ENCODE measurements at places on chromosomes 1 and 21. TPM values are rescaled to one million over a fixed set of nuclear protein-coding genes. Genes with fewer than 3 reads are reported as not detected.
A peak's percentile ranks its signal among the peaks of the same experiment; 100 is the strongest.

GRCh38 chr1:66275083-66275482 is 258.9 kb upstream of the SGIP1 start:
- no peak for DNase-seq

- DNase-seq, result no peak
These were observed 5.1 kb downstream of the ZNF692 start for GRCh38 chr1:248853663-248854375.

GRCh38 chr1:15148475-15148874 is 5.1 kb upstream of the TMEM51 start:
- DNase-seq, result no peak

GRCh38 chr1:33096363-33097005 is 15.5 kb downstream of the AZIN2 start:
- no peak for DNase-seq

DNA sequence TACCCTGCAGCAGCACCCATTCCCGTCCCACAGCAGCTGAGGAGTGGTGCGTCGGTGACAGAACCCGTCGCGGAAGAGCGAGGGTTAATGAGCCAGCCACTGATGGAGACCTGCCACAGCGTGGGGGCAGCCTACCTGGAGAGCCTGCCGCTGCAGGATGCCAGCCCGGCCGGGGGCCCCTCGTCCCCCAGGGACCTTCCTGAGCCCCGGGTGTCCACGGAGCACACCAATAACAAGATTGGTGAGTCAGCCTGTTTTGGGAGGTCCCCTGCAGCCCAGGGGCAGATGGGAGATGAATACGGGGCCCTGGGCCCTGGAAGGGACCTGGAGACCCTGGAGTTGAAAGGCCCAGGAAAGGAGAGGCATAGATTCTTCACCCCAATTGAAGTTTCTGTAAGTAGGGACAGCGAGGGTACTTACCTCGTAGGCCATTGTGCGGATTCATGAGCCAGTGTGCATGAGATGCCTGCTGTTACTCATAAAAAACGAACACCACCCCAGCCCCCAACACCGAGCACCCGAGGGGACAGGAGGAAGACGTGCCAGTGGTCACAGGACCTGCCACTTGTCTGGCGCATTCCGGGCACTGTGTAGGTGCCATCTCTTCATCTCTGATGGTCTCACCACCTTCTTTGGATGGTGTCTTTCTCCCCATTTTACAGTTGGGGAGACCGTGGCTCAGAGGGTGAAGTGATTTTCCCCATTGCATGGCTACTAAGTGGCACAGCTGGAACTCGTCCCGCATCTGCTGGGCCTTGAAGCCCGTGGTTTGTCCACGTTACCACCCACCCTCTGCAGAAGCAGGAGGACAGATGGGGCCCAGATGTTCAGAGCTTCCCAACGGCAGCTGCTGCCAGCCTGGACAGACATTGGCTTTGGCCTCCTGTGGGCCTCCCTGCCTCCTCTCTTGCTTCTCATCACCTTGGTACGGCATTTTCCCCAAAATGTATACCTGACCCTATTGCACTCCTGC is 28.3 kb upstream of the TNFRSF1B start:
- no peak for DNase-seq

- DNase-seq, result no peak
These were observed 418 bp downstream of the IFI44L start for GRCh38 chr1:78620666-78621065.

ZNF683 gene
- not detected for polyA plus RNA-seq

DNA sequence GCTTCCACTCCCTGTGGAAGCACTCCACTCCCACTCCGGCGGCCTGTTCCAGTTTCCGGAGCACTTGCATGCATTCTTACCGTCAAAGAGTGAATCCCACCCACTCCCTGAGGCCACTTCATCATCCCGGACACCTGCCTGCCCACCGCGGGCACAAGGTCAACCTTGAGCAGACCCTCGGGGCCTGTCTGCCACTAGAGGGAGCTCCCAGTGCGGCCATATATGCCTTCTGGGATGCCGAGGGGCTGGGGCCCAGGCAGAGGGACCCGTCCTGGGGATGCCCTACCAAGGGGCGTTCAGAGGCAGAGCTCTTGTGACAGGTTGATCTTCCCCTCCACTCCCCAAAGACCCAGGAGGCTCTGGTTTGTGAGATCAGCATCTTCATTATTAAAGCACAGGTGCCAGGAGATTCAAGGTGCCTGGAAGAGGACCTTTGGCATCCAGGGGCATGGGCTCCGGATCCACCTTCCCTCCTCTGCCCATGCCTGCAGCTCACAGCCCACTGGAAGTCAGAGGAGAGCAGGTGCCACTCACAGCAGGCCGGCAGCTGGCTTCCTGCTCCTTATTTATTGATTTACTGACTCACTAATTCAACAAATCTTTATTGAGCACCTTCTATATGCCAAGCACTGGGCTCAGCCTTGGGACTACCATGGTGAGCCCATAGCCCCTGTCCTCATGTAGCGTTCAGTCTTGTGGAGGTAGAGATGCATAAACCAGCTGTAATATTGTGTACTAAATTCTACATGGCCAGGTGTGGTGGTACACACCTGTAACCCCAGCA is 47.3 kb downstream of the UBIAD1 start:
- no peak for DNase-seq

- DNase-seq, result no peak
These were observed 2.1 kb downstream of the ADGRL2 start for GRCh38 chr1:81802707-81803430.

FAM163A gene
- polyA plus RNA-seq, result not detected

DNA sequence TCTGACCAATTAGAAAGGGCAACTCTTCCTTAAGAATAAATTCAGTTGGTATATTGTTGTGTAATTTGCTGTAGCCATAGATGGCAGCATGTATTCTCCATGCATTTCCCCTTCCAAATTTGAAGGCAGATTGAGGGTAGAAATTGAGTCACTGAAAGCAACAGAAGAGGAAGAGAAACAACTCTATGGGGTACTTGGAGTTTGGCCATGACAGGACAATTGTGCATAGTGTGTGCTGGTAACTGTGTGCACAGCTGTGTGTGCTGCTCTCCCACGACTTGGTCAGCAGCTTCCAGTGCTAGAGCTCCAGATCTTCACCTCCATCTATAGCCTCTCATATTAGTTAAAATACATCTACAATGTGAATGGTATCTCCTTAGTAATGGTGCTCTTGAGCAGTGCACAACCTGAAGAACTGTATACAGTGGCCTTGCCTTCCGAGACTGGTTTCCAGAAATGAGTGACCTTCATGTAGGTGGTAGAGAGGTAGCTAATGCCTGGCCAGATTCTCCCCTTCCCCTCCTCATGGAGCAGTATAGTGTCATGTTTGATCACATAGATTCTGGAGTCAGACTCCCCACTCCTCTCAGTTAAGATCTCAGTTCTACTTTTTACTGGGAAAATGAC is 882 bp upstream of the FCAMR start:
- DNase-seq, result peak; percentile 66

GRCh38 chr1:39214021-39214713 is 9.7 kb downstream of the MACF1 start:
- no peak for DNase-seq

GRCh38 chr1:171931752-171932151 is 90.5 kb downstream of the DNM3 start:
- no peak for DNase-seq

DNA sequence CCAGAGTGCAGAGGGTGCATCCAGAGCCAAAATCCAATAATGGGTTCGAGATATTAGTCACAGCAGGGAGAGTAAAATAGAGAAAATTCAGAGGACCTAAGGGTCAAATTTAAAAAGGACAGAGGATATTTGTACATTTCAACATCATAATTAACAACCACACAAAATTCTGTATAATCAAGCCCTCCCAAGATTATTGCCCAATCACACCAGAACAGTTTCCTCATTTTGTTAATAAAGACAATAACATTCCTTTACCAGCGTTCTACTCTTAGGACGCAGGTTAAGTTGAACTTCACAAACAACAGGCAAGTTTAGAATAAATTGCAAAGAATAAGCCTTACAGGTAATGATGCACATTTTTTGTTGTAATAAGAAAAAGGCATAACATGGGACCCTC is 462.8 kb downstream of the PTPRC start:
- DNase-seq, result no peak

GRCh38 chr1:193411215-193411614 is 224.8 kb upstream of the B3GALT2 start:
- DNase-seq, result no peak

DNA sequence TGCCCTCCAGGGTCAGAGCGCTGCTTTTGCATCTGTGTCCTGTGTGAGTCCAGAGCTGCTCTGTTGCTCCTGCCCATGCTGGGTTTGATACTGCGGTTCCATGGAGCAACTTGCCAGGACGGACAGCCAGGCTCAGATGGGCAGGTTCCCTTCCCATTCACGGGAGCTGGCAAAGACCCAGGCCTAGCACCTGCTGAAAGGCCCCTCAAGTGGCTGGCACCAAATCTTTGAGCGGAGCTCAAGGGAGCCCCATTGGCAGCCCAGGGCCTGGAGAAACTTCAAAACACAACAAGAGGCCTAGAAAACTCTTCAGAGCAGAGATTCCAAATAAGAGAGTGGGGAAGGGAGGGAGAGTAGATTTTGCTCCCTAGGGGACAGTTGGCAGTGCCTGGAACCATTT is 97.2 kb downstream of the ACTL8 start:
- DNase-seq, result no peak

DNA sequence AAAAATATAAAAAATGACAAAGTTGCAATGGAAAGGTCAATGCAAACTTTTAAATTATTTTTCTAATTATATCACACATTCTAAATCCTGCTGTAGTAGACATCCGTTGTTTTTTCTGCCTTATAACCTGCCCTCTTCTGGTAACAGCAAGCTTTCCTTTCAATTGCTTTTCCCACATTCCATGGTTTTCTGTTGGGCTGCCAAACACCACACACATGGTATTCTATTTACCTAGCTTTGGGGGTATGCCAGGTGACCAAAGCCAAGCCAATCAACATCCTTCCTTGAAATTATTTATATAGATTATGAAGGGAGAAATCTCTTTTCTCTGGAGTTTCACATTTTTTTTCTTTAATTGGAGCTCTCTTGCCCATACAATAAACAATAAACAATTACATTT is 3.4 kb upstream of the LAMC1 start:
- no peak for DNase-seq

DNA sequence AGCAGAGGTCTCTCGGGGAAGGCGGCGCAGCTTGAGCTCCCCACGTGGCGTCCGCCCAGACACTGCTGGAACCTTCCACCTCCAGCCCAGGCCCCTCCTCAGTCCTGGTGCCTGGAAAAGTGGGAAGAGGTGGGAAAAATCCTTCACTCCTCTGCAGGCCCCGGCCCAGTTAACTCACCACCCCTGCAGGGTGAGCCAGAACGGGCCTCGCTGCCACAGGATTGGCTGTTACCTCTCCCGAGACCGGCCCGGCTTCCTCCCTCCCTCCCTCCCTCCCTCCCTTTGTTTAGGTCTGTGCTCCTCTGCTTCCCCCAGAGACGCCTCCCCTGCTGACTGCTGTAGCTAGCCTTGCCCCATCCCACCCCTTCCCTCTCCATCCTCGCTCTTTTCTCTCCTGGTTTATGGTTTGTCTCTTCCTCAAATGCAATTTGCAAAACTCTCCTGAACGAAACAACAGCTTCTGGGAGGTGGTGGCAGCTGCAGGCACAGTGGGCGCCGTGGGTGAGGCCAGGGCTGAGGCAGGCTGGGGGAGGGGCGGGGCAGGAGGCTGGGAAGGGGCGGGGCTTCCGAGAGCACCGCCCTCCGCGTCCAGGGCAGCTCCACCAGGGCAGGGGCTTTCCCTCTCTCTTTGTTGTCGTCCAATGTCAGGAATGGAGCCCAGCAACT is 6.5 kb downstream of the CAPN9 start:
- no peak for DNase-seq

RNU1-3 gene
- polyA plus RNA-seq, result 3.0 TPM

AADACL4 gene
- polyA plus RNA-seq, result not detected

CLCA4 gene
- not detected for polyA plus RNA-seq

- no peak for DNase-seq
These were observed 24.8 kb upstream of the NMNAT2 start for GRCh38 chr1:183443011-183443410.

DNA sequence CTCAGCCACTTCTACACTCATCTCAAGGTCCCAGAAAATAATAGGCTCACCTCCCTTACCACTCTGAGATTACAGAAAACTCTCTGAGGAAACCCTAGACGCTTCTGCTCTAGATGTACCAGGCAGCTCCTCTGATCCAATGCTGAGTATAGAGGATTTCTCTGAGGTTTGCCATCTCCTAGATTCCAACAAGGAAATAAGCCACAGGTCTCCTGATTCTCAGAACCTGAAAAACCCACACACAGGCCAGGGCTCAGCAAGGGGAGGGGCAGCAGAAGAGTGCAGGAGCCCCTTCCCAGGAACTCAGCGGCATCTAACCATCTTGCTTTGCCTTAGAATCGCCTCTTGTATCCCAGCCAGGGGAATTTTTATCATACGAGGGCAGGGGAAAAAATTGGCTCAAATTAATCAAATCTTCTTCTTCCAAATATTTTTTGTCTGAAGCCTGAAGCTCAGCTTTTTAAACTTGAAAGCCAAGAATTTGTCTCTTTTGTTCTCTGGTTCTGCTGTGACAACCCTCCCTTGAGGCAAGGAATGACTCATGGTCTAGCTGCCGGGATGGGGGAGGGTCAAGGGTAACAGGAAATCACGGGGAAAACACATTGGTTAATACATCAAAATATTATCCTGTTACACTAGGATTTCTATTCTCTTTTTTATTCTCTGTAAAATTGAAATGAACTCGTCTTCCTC is 30.8 kb downstream of the GORAB start:
- peak; percentile 21 for DNase-seq

GRCh38 chr1:41766041-41766440 is 152.7 kb downstream of the HIVEP3 start:
- no peak for DNase-seq

SYT14 gene
- not detected for polyA plus RNA-seq

DNA sequence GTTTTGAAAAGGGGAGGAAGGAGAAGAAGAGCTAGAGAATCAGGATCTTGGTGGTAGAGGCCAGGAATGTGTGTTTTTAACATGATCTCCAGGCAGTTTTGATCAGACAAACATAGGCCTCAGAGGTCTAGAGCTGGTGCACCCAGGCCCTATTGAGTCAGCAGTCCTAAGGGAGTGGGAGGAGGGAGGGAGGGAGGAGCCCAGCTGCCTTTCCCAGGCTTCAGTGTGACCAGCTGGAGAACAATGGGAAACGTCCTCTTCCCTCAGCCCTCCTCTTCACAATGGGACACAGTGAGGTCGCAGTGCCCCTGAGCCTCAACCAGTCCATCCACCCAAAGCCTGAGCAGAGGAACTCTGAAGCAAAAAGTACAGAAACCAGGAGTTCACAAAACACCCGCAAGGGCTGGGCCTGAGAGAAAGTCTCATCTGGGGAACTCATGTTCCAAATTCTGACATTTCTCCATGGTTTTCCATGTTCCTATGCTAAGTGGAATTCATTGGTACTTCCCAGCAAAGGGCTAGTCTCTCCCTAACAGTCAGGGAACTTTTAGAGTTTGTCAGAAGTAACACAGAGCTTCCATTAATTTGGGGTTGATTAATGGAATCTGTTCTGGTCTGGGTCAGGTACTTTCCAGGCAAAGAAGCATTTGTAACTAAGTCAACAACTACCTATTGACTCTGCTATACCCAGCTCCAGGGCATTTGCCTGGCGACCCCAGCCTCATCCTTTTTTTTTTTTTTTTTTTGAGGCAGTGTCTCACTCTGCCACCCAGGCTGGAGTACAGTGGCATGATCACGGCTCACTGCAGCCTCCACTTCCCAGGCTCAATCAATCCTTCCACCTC is 37.5 kb downstream of the ELAPOR1 start:
- no peak for DNase-seq

CA6 gene
- polyA plus RNA-seq, result not detected

- DNase-seq, result no peak
These were observed 93.0 kb upstream of the PLPPR4 start for GRCh38 chr1:99171184-99171813.

PADI4 gene
- polyA plus RNA-seq, result 0.43 TPM

FCRL1 gene
- 0.19 TPM for polyA plus RNA-seq

- no peak for DNase-seq
These were observed 7.5 kb upstream of the SOX13 start for GRCh38 chr1:204065174-204065985.

FAM72B gene
- polyA plus RNA-seq, result 22.1 TPM

All from GM12878 (cell line).